ENCODE measurements at places on chromosomes 6 and 20.

- no peak for DNase-seq
Observed at GRCh38 chr6:141451511-141452353, 681.0 kb upstream of the GJE1 start.

- DNase-seq, result no peak
Observed at GRCh38 chr6:87848616-87849015, 146.6 kb upstream of the AKIRIN2 start.

- DNase-seq, result no peak
Observed at GRCh38 chr20:35511814-35512420, 17.5 kb downstream of the C20orf173 start.

DNA sequence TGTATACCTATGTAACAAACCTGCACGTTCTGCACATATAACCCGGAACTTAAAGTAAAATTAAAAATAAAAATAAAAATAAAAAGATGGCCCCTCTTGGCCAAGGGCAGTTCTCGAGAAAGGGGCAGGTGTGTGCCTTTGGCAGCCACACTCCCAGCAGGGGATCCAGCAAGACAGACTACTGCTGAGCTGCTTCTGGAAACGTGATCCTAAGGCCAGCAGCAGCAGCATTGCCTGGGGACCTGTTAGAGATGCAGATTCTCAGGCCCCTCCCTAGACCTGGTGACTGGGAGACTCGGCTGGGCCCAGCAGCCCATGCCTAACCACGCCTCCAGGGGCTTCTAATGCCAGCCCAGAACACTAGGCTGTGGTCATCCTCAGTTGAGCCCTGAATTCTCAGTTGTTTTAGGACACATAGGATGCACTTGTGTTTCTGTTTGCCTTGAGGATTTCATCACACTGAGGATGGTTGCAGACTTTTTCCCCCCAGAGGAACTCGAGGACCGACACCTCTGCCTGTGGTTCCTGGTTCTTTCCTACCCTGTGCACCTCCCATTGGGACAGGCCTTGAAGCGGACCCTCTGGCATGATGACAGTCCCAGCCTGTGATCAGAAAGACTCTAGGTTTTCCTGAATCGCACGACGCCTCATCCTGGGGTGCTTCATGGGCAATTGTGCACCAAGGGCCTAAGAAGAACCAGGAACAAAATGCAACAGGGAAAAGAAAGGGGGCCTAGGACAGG lies 105.9 kb downstream of the TOX2 start:
- DNase-seq, result peak; percentile 52

DNA sequence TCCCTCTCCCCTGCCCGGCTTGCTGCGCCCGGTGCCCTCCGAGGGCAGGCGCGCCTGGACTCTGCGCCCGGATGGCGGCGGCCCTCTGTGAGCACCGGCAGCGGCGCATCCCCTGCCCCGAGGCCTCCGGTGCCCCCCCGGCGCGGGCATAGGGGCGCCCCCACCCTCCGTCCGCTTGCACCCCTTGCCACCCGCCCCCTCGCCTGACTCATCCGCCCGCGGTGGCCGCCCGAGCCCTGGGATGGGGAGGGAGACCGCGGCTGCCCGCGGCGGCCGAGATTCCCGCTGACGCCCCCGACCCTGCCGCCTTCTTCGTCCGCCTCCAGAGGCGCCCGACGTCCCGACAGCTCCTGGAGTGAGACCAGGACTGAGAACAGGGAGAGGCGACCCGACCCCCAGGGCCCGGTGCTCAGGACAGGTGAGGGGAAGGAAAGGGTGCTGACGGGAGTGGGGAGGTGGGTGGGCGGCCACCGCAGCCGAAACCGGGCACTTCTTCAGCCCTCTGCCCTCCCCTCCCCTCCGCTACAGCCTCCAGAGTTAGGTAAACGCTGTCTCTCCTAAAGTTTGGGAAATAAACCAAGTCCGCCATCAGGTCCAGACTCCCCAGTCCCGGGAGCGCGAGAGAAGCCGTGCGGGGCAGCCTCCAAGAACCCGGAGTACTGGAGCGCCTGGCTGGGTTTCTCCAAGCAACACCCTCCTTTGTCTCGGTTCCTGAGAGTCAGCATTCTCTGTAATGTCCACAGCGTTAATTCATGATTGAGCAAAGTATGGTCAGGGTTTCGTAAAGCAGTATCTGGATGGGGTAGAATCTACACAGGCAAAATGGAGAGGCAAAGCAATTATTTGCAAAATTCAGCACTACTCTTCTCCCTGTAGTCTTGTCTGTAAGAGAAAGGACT lies 539 bp downstream of the TMEM200A start:
- no peak for DNase-seq
